ENCODE measurements at places on chromosomes 2 and 18.

DNA sequence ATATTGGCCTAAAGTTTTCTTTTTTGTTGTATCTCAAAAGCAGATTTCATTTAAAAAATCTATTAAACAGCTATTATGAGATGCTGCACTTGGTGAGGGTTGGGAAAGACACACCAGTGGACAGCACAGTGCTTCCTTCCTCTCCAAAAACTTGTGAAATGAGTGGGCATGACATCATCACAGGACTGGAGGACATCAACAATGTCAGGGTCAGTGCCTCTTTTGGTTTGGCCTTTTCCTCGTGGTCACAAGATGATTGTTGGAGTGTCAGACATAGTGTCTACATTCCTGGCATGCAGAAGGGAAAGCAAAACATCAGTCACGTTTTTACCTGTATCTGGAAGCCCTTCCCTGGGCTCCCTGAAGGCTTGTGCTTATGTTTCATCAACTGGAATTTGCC lies 49.6 kb downstream of the IL1R2 start:
- no peak for DNase-seq

DNA sequence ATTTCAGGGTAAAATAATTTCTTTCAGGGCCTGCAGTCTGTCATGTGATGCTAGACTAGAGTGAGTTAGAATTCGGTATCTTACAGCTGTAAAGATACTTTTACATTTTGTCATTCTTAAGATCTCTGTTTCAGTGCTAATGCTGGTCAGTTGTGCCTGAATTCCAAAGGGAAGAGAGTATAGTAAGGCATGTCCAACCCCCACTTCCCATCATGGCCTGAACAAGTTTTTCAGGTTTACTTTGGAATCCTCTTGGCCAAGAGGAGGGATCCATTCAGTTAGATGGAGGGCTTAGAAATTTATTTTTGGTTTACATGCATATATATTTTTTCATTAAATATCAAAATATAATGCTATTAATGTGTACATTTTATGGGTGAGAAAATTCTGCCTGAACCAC lies 596.6 kb downstream of the XIRP2 start:
- no peak for DNase-seq

DNA sequence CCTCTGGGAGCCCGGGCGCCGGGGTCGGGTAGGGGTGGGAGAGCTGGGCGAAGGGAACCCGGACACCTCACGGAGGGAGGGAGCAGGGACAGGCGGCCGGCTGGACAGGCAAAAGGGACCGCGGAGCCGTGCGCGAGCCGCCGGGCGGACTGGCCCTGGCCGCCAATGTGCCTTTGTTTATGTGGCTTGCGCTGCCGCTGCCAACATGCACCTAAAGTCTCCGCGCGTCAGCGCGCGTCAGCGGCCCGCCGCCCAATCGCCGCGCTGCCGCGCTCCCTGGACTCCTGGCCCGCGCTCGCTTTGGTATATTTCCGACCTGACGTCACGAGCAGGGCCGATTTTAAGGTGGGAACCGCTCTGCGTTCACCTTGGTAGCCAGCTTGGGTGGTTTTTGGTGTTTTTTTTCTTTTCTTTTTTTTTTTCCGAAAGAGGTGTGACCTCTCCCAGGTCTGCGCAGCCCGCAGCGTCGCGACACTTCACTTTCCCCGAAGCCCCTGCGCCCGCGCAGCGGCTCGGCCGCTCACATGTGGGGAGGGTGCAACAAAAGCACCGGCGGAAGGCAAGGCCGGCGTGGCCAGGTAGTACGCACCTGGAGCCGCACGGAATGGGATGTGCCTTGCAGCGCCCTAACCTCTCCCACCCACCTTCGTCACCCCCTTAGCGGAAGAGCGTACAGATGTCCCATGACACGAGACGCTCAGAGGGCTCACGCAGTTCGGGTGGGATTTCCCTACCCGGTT lies at the start of gene NR4A2:
Gene NR4A2, minus strand, starts transcription at position 188 of the 740 bp plus-strand sequence. CDS start 2,535 bp downstream, outside the sequence.
- no peak for DNase-seq

- DNase-seq: no peak
These were observed 48.2 kb upstream of the PAPOLG start for GRCh38 chr2:60707750-60708371.

- DNase-seq: no peak
These were observed 78.3 kb upstream of the CRIM1 start for GRCh38 chr2:36277146-36277808.

DNA sequence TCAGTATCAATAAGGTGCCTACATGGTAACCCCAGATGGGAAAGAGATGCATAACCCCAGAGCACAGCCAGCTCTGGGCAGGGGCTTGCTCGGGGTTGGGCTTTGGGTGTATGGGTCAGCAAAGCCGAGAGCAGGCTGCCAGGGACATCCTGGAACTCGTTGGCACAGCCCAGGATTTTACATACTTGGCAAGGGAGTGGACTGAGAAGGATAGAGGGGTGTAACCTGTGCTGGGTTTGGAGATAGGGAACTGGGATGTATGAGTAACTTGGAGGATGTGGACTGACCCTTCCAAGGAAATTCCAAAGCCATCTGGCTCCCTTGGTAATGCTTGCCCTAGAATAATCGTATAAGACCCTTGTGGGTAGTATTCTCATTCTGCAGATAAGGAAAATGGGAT lies 44.2 kb downstream of the GPR39 start:
- no peak for DNase-seq

DNA sequence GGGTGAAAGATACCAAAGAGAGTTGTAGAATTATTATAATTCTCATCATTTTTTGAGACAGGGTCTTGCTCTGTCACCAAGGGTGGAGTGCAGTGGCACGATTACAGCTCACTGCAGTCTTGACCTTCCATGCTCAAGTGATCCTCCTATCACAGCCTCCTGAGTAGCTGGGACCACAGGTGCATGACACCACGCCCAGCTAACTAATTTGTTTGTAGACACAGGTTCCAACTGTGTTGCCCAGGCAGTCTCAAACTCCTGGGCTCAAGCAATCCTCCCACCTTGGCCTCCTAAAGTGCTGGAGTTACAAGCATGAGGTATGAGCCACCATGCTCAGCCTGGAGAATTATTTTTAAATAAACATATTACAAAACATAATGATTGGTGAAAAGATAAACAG lies 92.8 kb upstream of the MSH6 start:
- DNase-seq: no peak

GRCh38 chr2:158782136-158782535 lies 13.0 kb upstream of the DAPL1 start:
- no peak for DNase-seq

- no peak for DNase-seq
These were observed 176.0 kb downstream of the SMAD2 start for GRCh38 chr18:47754311-47755101.

DNA sequence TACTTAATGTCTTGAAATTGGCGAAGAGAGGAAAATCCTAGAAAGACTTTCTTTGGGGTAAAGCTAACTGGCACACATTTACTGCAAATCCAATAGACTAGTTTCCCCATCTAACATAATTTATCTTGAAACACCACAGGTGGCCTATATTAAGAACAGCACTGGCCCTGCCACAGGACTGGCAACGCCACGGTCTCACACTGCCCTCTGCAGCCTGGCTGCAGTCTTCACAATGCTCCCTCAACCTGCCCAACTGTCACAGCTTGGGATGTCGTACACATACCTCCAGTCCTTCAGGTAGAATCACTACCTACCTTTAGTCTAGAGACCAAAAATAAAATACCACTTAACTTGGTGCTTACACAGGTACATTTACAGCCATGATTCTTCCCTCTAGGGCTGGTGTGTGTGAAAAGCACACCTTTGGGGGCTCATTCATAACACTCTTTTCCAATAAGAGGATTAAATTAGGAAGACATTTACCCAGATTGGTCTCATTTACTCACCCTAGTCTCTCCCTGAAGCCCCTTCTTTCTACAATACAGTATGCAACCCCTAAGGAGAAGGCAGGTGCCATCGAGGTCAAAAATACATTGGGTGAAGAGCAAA lies 222.2 kb downstream of the C1D start:
- DNase-seq: peak; percentile 65

GRCh38 chr2:70143314-70144150 lies 47.3 kb downstream of the C2orf42 start:
- no peak for DNase-seq

DNA sequence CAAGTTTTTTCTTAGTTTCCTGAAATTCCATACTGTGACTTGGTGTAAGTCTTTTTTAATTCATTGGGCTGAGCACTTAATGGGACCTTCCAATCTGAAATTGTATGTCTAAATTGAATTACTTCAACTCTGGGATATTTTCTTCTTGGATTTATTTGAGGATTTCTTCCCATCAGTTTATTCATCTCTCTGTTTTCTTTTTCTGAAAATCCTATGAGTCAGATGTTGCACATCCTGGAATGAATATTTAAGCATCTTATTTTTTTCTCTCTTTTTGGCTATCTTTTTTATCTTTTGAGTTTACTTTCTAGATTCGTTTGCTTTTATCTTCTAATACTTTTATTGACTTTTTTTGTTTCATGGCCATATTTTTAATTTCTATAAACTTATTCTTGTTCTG lies 55.4 kb upstream of the ACYP2 start:
- DNase-seq: no peak

DNA sequence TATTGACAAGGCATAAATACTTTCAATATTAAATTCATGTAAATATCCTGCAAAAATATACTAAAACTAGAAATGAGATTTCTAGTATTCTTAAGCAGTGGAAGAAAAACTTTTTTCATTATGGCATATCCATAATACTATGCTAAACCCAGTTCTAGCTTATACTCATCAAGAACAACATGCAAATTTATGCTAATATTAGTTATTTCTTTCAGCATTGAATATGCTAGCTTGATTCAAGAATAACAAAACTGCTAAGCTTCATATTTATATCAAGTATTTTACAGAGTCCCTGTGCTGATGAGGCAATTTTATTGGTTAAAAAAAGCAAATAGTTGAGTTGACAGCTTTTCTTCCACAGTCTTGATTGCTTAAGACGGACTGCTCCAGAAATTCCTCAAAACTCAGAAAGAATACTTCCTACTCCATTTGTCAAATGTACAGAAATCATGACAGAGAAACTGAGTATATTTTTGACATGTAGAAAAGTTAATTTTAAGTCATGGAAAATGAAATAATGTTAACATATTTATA lies 105.0 kb downstream of the PIGN start:
- DNase-seq: no peak

DNA sequence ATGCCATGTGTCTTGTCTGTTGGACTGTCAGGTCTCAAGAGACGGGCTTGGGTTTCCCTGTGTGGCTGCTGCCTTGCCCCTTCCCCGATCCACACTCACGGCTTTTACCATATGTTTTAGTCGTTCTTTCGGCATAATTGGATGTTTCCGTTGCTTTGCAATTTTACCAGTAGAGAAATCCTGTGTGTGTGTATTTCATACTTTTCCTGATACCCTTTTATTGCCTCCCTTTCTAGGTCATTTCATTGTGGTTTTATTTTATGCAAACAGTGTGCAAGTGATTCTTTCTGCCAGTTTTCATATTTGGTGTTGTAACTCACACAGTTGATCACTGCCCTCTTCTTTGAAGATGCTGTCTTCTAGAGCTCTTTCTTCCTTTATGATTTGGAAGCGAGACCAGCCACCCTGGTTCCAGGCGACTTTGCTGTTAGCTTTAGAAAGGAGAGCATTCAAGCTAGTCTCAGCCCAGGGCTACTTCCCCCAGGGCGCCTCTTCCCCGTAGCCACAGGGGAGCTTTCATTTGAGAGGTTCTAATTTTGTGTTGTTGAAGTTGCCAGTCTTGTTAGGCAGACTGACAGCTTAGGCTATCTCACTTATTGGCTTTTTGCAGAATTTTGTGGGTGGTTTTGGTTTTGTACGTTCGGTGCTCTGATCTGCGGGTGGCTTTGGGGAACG lies 17.0 kb downstream of the SH3BP4 start:
- DNase-seq: no peak

DNA sequence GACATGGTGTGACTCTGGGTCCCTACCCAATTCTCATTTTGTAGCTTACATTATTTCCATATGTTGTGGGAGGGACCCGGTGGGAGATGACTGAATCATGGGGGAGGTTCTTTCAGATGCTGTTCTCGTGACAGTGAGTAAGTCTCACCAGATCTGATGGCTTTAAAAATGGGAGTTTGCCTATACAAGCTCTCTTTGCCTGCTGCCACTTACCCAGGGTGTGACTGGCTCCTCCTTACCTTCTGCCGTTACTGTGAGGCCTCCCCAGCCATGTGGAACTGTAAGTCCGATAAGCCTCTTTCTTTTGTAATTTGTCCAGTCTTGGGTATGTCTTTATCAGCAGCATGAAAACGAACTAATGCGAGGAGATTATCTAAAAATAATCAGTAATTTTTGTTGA lies 1683.2 kb upstream of the SLC39A10 start:
- no peak for DNase-seq

DNA sequence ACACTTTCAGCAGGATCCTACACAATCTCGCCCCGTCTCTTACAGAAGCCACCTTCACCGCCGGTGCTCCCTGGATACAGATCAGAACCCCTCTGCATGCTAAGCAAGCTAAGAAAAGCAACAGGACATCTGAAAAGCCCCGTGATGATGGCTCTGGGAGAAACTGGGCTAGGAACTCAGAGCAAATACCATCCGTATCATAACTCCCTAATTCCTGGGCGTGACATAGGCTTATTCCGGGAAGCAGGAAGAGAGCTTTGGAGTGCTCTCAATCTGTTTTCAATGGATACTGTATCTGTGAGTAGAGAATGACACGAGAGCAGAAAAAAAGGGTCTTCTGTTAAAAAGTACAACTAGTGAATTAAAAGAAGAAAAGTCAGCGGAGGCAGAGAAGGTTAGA lies 121.6 kb downstream of the SPP2 start:
- no peak for DNase-seq

DNA sequence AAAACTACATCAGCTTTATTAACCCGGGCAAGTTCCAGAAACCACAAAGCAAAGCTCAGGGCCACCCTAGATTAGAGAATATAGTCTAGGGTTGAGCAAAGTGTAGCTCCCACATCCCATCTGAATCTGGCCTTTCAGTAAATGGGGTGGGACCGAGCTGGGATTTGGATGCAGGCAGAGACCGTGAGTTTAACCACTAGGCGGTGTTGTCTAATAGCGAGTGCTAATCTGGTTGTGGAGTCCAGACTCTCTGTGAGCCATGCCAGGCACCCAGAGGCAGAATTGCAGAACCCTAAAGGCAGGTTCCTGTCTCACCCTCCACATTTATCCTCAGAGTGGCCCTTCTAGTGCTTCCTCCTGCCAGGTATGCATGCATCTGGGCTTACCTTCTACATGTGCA lies 435.9 kb downstream of the TSN start:
- no peak for DNase-seq

DNA sequence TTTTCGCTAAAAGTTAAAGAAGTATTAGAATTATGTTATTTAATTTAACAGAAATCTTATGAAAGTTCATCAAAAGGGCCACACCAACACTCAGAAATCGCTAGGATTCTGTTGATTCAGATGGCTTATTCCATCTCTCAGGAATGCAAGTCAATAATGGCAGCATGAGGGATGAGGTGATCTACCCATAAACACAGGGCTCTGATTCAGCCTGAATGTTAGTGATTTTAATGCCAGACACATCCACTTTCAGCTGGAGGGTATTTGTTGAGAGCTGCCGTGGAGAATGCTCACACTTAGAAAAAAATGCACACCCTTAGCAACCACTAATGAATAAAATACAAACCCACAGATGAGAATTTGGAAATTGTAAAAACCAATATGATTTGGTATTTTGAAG lies 173.3 kb upstream of the ERBB4 start:
- no peak for DNase-seq

Measured in NCI-H187 treated with DMSO at 0.1 percent for 48 hours (cell line).